ENCODE measurements at places on chromosomes 12 and 14.

DNA sequence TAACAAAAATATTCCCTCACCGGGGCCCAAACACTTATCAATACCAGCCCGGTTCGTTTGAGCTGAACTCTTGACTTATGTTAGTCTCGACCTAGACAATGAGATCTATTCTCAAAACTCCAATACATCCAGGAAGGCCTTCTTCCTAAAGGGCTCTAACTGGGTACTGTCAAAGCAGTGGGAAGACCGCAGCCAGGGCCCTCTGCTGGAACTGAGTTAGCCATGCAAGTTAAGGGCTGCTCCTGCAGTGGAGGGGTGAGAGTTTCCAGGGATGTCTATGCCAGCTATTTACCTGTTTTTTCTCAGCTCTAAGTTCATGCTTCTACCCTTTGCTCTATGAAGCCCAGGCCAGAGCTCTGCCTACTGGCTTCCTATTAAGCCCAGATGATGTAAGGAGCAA, 348.8 kb downstream of the GXYLT1 start:
- no peak for DNase-seq

DNA sequence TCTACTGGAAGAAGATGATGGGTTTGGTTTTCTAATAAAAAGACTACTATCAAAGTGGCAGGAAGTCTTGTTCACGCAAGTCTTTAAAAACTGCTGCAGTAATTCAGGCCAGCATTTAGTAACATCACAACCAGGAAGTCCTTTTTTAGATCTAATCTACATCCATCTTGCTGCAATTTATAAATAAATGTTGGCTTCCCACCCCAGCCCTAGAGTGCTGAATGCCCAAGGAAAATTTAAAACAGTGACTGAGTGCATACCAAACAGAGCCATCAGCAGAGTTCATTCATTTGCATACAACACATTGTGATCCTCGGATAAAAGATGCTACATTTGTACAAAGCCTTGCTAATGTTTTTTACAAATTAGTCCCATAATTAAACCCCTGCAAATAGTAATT, 72.1 kb downstream of the PHLDA1 start:
- no peak for DNase-seq

- no peak for DNase-seq
Measured at GRCh38 chr12:132907216-132907615, 19.8 kb upstream of the CHFR start.

- peak; percentile 88 for DNase-seq
Measured at GRCh38 chr12:106136263-106136662, 2.5 kb downstream of the NUAK1 start.

- no peak for DNase-seq
Measured at GRCh38 chr14:75565056-75565455, 13.4 kb upstream of the FLVCR2 start.

GRCh38 chr14:91946622-91947474, 646 bp downstream of the FBLN5 start:
- peak; percentile 52 for DNase-seq

DNA sequence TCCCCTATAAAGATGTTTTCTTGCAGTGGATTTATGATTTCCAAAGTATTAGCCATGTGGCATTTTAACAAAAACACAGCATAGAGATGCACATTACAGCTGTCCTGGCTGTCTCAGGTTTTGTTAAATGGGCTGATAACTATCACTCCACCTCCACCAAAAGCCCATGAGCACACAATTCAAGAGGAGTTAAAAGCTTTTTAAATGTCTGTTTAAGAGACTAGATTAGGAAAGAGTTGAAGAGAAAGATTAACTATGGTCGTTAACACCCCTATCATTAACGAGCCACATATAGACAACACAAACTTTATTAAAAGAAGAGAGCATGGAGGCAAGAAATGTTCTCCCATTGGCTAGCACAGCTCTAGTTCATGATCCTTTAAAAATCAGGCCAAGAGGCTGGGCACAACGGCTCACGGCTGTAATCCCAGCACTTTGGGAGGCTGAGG, 14.5 kb downstream of the CBX5 start:
- DNase-seq = no peak

Measured in lower lobe of right lung (tissue), 2 donors.